Activated CD4-positive, alpha-beta T cell treated with anti-CD3 and anti-CD28 coated beads for 1 hour (primary cell): ENCODE measurements at places on chromosomes 4 and X.

DNA sequence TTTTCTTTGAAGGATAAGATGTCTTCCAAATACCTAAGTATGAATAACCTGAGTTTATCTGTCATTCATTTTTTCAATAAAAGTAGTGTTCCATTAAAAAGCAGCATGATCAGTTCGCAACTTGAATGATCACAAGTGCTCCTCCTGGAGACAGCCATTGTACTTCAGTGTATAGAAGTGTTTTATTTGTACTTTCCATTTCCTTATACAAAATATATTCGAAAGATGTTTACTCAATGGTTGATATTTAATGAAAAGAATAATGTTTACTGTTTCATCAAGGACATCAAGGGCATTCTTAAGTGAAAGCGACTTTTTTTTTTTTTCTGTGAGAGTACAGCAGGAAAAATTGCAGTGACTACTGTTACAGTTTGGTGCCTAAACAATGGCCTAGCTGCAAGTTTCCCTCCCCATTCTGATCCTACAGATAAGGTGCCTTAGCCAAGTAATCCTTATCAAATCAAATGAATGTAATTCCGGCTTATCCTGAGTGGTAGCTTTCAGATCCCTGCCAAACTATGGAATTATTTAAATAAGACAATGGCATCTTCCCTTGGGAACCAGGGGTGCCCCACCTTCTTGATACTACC, 69.0 kb upstream of the IL15 start:
- DNase-seq, result no peak

GRCh38 chr4:94965852-94966251, 208.1 kb downstream of the BMPR1B start:
- DNase-seq, result no peak

- no peak for DNase-seq
These were observed 191.4 kb downstream of the PPP3CA start for GRCh38 chr4:101155945-101156344.

- DNase-seq, result no peak
These were observed 132.9 kb upstream of the KLF8 start for GRCh38 chrX:56099271-56099670.

DNA sequence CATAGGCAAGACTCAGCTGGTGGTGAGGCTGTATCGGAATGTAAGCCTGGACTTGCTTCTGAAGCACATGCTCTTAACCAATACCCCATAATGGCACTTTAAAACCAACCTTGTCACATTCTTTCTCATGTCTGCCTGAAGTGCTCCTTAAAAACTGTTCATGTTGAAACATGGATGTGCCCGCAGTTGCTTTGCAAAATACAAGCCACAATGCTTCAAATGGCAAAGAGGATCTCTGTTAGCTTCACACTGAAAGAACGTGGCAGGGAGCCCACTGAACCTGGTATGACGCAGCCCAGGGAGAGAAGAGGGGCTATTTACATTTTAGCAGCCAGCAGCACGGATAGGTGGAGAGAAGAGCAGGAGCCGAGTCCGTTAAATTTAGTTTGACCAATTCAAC, 29.3 kb downstream of the SOD3 start:
- DNase-seq, result no peak
